ENCODE measurements at places on chromosomes 7 and 10. TPM values are rescaled to one million over a fixed set of nuclear protein-coding genes. Genes with fewer than 3 reads are reported as not detected.

GRCh38 chr10:20635570-20635969 is 261.5 kb downstream of the NEBL start:
- no peaks in the 10 kb centered on the region for H3K36me3 ChIP-seq
- no peak for DNase-seq
- H3K27ac ChIP-seq: no peak overlapping the region
- no peaks in the 10 kb centered on the region for H3K27me3 ChIP-seq

The CYP26C1 gene
- not detected for total RNA-seq

The ACTL6B gene
- not detected for total RNA-seq

GRCh38 chr7:158001003-158001402 is 586.6 kb downstream of the PTPRN2 start:
- no peaks in the 10 kb centered on the region for H3K4me1 ChIP-seq
- H3K27me3 ChIP-seq: no peaks in the 10 kb centered on the region
- no peak overlapping the region for H3K27ac ChIP-seq
- H3K4me3 ChIP-seq: no peak overlapping the region
